D341Med (cell line): ENCODE measurements at places on chromosomes 7 and 10.
A peak's percentile ranks its signal among the peaks of the same experiment; 100 is the strongest.

- DNase-seq = no peak
Observed at GRCh38 chr7:64686493-64687184, 20.7 kb downstream of the ZNF107 start.

GRCh38 chr7:87339373-87339897 lies 6.0 kb upstream of the CROT start:
- DNase-seq = no peak

DNA sequence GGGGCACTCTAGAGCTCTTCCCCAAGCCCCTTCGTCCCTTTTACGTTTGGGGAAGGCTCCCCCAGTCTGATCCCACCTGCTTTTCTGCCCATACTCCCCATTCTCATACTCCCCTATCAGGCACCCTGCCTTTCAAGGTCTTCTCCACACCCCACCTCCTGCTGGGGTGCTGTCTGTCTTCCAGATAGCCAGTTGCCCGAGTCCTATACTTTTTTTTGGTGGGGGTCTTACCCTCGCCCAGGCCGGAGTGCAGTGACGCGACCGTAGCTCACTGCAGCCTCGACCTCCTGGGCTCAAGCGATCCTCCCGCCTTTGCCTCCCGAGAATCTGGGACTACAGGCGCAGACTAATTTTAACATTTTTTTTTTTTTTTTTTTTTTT lies 775 bp upstream of the ABHD11 start:
- no peak for DNase-seq

DNA sequence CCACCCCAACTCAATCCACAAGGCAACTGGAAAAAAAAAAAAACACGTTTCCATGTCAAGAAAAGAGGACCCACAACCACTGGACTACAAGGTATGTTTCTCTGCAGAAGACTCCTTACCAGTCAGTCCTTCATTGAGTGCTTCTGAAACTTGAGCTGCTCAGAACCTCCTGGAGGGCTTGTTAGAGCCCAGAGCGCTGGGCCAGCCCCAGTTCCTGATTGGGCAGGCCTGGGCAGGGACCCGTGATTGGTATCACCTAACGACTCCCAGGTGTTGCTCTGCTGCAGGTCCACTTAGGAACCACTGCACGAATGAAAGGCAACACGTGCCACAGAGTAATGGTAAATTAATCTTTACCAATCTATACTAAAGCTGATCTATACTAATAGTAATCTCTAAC lies 473 bp upstream of the CCDC201 start:
- DNase-seq = no peak

DNA sequence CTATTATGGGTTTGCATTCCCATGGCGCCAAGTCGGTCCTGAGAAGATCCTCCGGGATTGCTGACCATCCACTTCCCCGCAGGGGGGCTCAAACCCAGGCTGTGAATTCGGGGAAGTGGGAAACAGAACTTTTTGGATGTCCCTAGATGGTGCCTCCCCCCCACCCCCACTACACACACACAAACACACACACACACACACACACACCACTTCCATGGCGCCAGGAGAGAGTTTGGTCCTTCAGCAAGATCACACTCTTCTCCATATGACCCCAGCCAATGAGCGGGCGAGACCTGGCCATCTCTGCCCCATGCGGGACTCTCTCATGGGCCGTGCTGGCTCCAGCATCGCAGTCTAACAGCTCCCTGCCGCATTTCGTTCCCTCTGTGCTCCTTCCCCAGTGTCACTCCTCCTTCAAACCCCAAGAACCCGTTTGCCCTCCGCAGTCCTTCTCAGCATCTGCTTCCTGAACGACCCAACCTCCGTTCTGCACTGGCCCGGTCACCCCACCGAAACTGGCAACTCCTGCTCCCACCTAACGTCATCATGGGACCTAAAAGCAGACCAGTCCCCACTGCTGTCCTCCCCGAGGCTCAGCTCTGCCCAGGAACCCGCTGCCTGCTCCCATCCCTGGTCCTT lies 32.1 kb upstream of the TNRC18 start:
- no peak for DNase-seq

DNA sequence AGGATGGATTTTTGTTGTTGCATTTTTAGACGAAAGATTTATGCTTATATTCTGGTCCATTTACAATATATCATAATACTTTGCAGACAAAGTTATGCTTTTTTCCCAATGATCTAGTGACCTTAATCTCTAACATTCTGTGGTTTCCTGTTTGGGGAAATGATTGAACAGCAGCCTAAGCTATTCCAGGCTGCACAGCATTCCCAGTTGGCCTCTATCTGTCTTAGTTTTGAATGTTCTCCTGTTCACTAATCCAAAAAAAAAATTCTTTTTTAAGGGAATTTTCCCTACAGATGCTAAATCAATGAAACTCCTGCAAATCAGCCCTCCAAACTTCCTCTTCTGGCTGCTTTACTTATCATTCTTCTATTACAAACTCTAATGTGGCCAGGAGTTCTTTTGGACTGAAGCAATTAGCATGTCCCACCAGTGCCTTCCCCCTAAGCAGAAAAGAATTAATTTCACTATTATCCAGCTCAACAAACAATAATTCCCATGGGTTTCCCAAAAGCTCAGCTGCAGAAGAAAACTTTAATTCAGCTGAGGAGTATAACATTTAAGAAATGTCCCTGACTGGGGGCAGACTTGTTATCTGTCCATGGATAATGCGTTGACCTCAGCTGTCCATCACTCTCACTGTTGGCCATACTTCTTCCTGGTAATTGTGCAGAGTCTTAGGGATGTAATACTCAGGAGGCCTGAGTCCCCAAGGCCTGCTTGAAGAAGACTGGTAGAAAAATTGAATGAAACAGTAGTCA lies 81.9 kb upstream of the TRIL start:
- DNase-seq = no peak

GRCh38 chr10:110824152-110824441 lies 47.6 kb upstream of the PDCD4 start:
- DNase-seq = no peak

DNA sequence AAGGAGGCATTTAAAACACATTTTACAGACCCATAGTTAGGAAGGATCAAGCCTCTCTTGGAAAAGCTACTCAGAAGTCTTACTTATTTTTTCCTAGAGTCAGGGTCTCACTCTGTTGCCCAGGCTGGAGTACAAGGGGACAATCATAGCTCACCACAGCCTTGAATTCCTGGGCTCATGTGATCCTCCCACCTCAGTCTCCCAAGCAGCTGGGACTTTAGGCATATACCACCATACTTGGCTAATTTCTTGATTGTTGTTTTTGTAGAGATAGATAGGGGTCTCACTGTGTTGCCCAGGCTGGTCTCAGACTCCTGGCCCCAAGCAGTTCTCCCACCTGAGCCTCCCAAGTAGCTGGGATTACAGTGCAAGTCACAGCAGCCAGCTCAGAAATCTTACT lies 354.7 kb upstream of the GALNT17 start:
- DNase-seq = no peak

- no peak for DNase-seq
Observed at GRCh38 chr10:120507175-120507574, 50.1 kb downstream of the PLPP4 start.

GRCh38 chr10:132470410-132471124 lies 67.0 kb upstream of the INPP5A start:
- DNase-seq = no peak

GRCh38 chr7:102189756-102190155 lies 96.9 kb upstream of the SH2B2 start:
- no peak for DNase-seq

DNA sequence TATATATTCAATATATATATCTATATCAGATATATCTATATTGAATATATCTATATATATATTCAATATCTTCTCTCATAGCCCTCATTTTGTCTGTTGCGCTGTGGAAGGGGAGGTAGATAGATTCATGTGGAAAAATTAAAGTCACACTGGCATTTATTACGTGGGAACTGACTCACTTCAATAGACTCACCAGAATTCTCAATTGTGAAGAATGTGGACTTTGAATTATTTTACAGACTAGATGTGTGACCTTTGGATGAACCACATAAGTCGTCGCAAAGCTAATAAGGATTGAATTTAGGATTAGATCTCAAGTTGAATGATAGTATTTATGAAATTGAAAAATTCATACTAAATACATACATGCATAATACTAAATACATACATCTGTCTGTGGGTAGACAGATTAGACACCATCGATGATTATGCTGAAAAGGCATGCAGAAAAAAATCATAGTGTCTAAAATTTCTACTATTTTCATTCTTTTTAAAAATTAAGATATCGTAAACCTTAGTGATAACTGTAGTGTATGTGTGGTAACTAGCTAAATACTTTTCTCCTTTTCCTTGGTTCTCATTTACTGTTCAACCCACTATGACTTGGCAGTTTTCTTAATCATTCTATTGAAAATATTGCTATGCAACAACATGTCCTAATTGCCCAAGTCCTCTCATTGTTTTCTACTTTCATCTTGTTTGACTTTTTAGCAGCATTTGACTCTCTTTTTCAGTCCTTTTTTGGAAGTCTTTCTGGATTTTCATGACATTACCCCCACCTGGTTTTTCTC lies 61.8 kb upstream of the A1CF start:
- no peak for DNase-seq

DNA sequence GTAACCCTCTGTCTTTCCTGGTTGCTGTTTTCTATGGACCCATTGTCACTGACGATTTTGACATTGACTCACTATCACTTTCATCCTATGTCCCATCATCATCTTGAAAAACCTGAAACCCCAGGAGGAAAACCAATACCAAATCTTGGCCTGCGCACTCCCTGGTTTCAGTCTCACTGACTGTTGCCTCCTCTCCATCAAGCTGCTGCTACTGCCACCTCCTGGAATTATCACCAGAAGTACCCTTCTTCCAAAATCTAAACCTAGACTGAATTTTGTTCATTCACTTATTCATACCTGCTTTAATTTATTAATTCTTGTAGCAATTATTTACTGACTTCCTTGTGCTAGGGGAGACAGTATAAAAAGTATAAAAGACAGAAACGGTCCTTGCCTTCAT lies 44.5 kb upstream of the ACBD5 start:
- DNase-seq = peak; percentile 63

DNA sequence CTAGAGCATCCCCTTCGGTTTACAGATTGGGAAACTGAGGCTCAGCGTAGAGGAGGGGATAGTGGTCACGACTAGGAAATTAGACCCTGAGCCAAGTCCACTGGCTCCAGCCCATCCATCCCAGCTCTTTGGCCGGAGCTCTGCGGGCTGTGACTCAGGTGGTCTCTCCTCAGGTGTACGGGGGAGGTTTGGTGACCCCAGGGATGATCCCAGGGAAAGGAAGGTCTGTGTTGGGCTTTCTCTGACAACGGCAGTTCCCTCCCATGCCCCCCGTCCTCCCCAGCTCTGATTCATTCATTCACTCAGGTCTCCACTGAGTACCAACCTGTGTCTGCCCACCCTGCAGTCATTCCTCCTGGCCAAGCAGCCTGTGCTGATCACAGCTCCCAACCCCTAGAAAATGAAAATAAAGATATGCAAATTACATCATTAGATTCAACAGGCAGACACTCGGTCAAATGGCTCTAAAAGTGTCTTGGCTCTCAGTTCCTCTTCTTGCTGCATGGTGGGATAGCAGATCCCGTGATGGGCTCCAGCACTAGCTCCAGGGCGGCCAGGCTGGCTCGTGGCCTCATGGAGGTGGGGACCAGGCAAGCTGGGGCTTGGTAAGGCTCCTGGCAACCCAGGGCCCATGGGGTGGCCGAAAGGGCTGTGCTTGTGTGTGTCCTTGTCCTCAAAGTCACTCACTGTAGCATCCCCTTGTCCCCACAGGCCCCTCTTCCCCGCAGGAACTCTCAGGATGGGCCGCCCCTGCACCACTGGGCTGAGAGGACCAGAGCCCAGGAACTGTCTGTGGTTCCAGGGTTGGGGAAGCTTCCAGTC lies 37.8 kb downstream of the CLRN3 start:
- DNase-seq = no peak

DNA sequence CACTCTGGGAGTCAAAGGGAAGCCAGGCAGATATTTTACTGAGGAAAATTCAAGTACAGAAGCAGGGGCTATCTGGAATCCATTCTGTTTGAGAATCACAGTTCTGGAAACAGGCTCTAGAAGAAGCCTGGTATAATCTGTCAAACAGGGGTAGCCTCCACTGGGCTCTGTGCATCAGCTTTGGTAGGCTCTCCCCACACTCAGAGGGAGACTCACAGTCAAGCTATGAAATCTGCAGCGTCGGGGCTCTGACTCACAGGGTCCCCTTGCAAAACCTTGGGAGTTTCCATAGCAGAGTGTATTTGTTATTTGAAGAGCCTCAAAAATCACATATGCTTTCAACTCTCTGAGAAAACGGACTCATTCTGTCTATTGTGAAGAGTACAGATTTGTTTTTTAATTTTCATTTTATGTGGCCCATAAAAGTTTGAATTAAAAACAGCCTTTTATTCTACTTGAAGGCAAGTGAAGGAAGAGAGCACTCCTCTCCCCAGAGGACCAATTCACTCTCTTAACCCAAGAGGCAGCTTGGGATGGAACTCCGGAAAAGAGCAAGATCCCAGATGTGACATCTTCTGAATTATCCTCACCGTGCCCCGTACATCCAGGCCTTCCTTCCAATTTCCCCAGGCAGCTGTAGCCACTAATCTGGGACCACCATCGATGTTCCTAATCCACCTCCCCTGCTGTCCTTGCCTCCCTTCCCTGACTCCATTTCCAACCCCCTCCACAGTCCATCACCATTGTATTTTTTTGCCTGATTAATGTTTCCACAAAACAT lies 590.9 kb upstream of the MGMT start:
- DNase-seq = no peak

DNA sequence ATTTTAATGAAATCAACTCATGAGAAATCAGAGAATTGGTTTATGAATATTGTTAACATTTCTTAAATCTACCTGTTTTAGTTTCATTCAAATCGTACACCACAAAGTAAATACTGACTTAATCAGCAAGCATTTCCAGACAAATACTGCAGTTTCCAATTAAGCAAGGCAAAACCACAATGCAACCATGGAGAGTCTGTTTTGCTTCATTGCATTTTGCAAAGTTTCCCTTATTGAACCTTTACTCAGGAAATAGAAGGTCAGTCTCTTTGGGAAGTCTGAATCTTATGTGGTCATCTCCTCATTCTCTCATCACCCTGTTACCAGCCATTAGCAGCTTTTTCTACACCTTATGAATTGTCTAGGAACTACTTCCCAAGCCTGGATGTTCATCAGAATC lies 400.5 kb downstream of the IPMK start:
- DNase-seq = no peak

- no peak for DNase-seq
Observed at GRCh38 chr10:5681930-5682329, 2.7 kb upstream of the TASOR2 start.

DNA sequence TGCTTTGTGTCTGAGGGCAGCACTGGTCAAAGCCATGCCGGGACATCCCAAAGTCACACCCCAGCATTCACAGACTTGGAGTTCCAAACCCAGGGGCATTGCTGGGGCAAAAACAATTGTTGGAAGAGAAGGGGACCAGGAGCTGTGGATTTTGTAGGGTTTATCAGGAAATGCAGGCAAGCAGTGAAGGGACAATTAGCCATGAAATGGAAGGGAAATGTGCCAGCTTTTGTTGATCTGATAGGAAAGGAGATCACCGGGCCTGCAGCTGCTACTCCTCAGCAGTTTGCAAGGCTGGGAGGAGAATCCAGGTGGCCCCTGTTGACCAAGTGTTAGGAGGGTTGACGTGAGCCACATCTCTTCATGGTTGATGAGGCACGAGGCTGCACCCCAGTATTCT lies 2.5 kb upstream of the BRI3 start:
- no peak for DNase-seq

- DNase-seq = no peak
Observed at GRCh38 chr10:31949266-31949665, 20.6 kb upstream of the ARHGAP12 start.

- no peak for DNase-seq
Observed at GRCh38 chr7:38206071-38206470, 28.0 kb downstream of the STARD3NL start.

- DNase-seq = peak; percentile 29
Observed at GRCh38 chr10:32943854-32944661, 14.0 kb downstream of the ITGB1 start.
